ENCODE measurements at places on chromosomes 7 and 10.

- no peak for DNase-seq
Observed at GRCh38 chr7:2012044-2012900, 220.5 kb downstream of the MAD1L1 start.

DNA sequence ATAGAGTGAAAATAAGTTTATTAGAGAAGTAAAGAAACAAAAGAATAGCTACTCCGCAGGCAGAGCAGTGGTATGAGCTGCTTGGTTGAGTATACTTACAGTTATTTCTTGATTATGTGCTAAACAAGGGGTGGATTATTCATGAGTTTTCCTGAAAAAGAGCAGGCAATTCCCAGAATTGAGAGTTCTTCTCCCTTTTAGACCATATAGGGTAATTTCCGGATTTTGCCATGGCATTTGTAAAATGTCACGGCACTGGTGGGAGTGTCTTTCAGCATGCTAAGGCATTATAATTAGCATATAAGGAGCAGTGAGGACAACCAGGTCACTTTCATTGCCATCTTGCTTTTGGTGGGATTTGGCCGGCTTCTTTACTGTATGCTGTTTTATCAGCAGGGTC lies 25.7 kb upstream of the GALNT17 start:
- no peak for DNase-seq

GRCh38 chr7:112176241-112176640 lies 30.0 kb downstream of the DOCK4 start:
- DNase-seq: no peak

- DNase-seq: no peak
Observed at GRCh38 chr7:129765352-129765751, 153.8 kb downstream of the NRF1 start.

GRCh38 chr7:151844825-151845200 lies 32.1 kb downstream of the PRKAG2 start:
- no peak for DNase-seq

DNA sequence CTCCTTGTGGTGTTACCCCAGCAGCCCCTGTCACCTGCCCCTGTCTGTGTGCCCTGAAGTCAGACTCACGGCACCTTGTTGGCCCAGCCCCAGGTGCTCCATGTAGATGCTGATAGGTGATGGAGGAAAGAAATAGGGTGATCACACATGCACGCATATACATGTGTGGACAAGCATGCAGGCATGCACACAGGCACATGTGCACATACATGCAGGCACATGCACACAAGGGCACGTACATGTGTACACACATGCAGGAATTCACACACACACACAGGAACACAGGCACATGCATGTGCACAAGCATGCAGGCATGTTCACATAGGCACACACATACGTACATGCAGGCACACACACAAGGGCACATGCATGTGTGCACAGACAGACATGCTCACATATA lies 16.6 kb upstream of the ELFN1 start:
- no peak for DNase-seq

GRCh38 chr7:44883961-44884620 lies 1.2 kb downstream of the PURB start:
- no peak for DNase-seq

DNA sequence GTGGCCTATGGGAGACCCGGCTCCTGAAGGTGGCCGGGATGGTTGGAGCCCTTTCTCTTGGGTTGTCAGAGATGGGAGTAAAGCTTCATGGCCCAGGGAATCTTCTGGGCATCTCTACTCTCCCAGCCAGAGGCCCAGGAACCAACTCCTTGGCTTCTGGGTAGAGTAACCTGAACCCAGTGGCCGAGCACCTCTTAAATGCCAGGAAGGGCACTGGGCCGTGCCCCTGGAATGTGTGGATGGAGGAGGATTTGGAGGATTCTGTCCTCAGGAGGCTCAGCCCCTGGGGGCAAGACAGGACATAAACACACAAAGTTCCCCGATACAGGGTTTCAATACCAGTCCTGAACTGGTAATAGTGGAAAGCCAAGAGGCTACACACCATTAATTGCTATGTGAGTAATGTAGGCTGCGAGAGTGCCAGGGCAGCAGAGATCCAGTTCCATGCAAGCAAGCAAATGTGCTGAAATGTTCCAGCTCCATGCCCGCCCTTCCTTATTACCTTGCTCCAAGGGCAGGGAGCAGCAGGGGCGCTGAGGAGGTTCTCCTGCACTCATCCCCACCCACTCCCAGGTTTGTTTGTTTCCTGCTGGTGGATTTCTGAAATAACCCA lies 1.2 kb downstream of the PALD1 start:
- no peak for DNase-seq

DNA sequence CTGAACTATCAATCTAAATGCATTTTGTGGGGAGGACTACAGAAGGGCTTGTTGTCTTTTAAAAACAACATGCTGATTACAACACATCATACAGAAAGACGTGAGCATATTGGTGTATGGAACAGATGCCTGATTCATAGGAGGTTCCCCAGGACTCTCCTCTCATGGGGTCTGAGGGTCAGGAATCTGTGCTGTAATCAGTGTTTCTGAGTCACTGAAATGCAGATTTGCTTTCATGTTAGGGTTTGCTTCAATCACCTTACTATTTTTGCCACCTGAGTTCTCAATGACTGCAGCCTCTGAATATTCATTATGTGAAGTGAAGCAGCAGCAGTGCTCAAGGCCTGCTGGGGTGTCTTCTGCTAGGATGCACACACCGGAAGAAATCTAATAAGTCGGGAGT lies 550 bp upstream of the ANK3 start:
- DNase-seq: no peak

- DNase-seq: no peak
Observed at GRCh38 chr7:1588978-1589377, 19.1 kb upstream of the PSMG3 start.

- peak; percentile 59 for DNase-seq
Observed at GRCh38 chr7:116802746-116803152, 59.6 kb upstream of the CAPZA2 start.

DNA sequence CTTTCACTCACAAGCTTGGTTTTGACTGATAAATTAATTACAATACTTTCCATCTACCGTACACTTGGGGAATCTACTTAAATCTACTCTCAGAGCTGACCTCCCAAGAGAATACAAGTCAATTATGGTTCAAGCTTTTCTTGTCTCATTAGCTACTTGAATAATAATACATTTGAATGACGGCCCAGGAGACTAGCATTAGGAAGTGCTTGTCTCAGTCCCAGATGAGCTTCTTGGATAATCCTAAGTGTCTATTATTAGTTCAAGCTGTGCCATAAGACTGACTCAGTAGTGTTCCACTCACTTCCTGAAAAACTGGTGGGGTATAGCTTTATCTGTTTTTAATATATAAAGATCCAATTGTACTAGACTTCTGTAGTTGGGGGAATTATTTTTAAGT lies 100.2 kb downstream of the GNAT3 start:
- no peak for DNase-seq

- DNase-seq: no peak
Observed at GRCh38 chr10:78316451-78316931, 282.8 kb downstream of the RPS24 start.

DNA sequence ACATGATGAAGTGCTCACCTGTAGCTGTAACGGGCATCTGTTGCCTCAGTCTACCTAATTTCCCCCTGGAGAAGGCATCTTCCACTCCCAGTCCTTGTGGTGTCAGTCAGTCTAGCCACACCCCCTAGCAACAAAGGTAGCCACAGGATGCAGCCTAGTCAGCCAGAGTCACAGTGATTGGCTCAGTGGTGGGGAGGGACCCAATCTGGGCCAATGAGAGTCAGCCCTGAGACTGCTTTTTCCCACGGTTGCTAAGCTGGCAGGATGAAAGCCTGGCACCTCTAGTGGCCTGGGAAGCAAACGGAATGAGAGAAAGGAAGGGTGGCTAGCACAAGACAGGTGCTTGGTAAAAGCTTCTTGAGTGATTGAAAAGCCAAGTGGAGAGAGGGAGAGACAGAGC lies 118.6 kb downstream of the SH3PXD2A start:
- DNase-seq: no peak

Data from fibroblast of the conjunctiva (primary cell).